ENCODE measurements at places on chromosomes 4 and X. TPM values are rescaled to one million over a fixed set of nuclear protein-coding genes. Genes with fewer than 3 reads are reported as not detected.

The TCEAL9 gene
- polyA plus RNA-seq, result 184 TPM

The EVC gene
- polyA plus RNA-seq, result 2.2 TPM

The MAGEA2B gene
- 3.1 TPM for polyA plus RNA-seq

The TBCK gene
- 13.0 TPM for polyA plus RNA-seq

The SOWAHD gene
- 3.8 TPM for polyA plus RNA-seq

The PAGE4 gene
- 1.4 TPM for polyA plus RNA-seq

The FABP2 gene
- not detected for polyA plus RNA-seq

- DNase-seq, result no peak
Measured at GRCh38 chrX:9671998-9672397, 93.6 kb downstream of the GPR143 start.

- no peak for DNase-seq
Measured at GRCh38 chr4:143424276-143424675, 87.6 kb downstream of the GAB1 start.

GRCh38 chr4:8537041-8537461 lies 43.1 kb upstream of the GPR78 start:
- DNase-seq, result no peak

- no peak for DNase-seq
Measured at GRCh38 chrX:72097098-72097497, 34.6 kb downstream of the RTL5 start.

DNA sequence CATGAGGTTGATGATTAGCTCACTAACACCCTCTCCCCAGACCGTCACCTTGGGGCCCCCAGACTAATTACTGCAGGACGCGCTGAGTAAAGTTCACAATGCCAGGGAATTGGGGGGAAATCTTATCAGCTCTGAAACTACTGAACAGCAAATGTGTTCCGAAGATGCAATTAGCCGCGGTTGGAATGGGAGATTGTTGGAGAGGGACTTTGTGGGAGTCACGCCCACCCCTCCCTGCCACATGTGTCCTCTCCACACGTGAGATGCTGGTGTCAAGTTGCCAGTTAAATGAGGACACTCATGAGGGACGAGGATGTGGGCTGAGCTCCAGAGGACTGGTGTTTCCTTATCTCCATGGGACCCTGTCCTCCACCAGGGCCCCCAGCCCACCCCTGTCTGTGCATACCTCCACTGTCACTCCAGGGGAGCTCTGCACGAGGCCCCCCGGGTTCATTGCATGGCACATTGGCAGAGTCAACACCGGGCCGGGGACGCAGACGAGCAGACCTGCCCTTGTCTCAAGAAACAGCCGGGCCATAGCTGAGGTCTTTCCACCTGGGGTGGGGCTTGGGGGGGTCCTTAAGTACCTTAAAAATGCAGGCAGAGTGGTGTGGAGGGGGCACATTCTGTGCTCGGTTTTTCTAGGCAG lies 175.4 kb upstream of the PSAPL1 start:
- no peak for DNase-seq

DNA sequence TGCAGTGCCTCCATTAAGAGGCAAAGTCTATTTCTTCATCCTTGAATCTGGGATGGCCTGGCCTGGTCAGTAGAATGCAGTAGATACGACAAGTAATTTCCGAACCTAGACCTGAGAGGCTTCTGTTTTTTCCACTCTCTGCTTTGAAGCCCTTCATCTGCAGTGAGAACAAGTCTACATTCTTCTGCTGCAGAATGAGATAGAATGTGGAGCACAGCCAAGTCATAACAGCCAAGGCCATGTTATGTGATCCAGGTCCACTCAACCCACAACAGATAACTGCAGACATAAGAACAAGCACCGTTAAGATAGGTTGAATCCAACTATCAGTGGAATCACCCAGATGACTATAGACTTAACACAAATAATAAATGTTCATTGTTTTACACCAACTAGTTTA lies 1297.7 kb downstream of the C4orf33 start:
- no peak for DNase-seq

DNA sequence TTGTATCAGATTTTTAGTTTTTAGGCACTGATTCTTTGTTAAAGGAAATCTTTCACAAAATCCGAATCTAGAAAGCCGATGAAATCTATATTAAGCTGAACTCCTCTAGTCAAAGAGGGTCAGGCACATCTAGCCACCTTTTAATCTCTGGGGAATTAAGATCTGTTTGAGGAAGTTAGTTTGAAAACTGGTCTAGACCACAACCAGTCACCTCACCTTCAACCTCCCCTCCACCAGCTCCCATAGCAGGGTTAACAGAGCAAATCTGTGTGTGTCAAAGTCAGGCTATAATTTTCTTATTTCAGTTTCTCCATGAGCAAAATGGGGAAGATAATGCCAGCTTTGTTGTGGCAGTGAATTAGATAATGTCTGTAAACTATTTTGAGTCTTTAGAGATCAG lies 110.0 kb upstream of the IGFBP7 start:
- no peak for DNase-seq

GRCh38 chr4:88799900-88800299 lies 102.3 kb upstream of the NAP1L5 start:
- no peak for DNase-seq

DNA sequence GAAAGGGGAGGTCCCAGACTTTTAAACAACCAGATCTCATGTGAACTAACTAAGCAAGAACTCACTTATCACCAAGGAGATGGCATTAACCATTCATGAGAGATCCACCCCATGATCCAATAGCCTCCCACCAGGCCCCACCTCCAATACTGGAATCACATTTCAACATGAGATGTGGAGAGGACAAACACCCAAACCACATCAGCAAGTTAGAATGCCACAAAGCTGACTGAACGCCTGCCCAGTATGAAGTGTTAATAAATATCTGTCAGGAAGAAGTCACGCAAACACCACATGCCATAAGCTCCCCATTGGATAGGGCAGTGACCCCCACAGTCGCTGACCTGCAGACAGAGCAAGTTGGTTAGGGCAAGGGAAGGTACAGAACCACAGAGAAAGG lies 14.3 kb downstream of the SLC10A6 start:
- DNase-seq, result no peak

GRCh38 chr4:152605641-152606335 lies 69.9 kb upstream of the FBXW7 start:
- DNase-seq, result no peak

DNA sequence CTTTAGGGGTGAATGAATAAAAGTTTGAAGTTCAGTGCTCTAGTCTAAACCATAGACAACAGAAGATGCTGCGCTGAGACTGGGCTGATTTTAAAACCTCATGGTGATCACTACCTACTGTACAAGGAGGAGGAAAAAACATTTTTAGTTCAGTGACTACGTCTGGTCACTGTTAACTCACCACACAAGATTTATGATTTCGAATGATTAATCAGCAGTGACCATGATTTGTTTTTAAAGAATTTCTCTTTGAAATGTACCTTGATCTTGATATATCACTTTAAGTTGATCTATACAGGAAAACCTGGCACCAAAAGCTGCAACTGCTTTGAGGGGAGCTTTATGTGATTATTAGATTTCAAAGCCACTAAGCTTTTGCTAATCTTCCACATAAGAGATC lies 286.3 kb downstream of the PDGFC start:
- DNase-seq, result no peak

DNA sequence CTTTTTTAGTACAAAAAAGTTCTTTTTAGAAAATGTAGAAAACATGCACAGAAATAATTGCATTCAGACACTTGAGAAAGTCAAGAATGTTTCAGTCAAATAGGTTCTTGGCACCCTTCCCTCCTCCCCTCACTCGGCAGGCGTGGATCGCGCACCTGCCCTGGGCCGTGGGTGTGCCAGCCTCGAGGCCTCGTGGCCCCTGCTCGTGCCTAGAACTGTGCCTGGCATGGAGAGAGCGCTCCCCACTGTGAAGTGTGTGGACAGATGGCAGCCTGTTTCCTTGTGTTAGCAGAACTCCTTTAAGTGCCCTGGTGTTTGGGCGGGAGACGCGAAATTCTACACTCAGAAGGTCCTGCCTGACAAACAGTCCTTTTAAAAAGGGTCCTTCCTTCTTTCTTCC lies 14.7 kb downstream of the RGS12 start:
- no peak for DNase-seq

GRCh38 chr4:149870008-149870407 lies 54.4 kb upstream of the IQCM start:
- no peak for DNase-seq

DNA sequence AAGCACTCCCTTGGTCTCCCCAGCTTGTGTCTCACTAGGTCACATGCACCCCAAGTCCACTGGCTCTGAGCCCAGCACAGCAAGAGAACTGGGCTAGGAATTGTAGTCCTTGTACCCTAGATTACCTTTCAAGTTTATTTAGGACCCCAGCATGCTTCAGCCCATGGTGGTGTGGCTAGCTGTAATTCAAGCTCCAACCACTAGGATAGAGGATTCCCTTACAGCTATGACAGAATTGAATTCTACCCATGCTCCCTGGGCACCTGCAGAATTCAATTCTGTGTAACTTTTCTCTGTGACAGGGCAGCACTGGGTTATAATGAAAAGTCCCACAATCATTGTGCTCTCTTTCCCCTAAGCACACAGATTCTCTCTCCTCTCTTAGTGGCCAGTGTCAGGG lies 253.8 kb upstream of the DMD start:
- DNase-seq, result peak; percentile 31

DNA sequence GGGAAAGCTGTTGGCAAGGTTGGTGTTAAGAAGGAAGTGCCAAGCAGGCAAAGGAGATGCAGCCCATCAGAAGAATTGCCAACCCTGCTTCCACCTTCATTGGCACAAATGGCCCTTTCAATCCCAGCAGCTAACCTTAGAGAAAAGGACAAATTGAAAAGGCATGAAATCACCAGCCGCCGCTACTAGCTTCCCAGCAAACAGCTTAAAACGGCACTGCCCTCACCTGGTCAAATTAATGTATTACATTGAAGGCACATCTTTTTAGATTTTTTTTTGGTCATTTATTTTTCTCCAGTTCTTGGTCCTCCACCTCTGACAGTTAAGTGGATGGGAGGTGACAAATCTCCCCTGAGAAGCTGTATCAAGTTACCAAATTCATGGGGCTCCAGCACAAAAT lies 51.0 kb upstream of the NHSL2 start:
- peak; percentile 71 for DNase-seq

DNA sequence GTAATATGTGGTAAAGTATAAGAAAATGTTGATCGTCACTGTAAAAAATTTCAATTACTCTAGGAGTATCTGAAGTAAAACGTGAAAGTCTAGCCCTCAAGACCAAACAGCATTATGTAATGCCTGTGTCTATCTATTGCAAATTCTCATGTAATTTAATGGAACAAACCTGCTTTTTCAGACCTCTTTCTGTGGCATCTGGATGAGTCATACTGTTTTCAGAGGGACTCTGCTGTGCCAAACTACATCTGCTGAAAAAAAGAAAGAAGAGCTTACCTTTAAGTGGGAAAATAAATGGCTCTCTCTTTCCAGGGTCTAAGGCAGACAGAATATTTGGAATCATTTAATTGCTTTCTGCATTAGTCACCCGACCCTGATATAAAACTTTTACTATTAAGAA lies 89.8 kb upstream of the ARMCX2 start:
- no peak for DNase-seq

DNA sequence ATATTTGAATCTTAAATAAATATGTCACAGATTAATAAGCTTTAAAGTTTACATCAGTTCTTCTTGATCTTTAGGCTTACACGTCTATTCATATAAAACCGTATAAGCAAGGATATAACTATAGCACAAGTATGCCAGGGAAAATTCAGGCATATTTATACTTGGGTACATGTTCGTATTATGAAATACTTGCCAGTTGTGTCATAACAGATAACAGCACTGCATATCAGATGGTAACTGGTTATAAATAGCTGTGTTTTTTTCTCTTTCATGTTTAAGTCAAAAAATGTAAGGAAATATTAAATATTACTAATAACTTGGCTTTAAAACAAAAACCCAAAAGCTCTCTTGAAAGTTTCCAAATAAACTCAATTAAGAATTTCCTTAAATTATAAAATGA lies 17.5 kb downstream of the BRWD3 start:
- no peak for DNase-seq

- no peak for DNase-seq
Measured at GRCh38 chrX:24479924-24480323, 14.8 kb downstream of the PDK3 start.

GRCh38 chr4:126405369-126405982 lies 1090.7 kb downstream of the FAT4 start:
- DNase-seq, result peak; percentile 68

GRCh38 chr4:184251670-184251980 lies 34.0 kb upstream of the ENPP6 start:
- no peak for DNase-seq

DNA sequence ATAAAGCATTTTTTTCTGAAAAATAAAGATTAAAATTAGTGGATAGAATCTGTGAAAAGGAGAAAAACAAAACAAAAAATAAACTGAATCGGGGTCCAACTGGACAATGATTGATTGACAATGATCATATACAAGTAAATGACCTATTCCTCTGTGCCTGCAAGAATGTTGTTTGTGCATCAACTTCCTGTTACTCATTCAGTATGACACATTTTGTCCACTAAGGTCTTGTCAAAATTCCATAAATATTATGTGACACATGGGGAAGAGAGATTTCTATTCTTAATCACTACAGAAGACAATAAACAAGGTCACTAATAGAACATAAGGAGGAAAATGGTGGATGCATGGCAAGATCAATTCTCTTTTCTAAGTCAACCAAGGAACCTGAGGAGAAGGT lies 54.9 kb downstream of the F8 start:
- no peak for DNase-seq

DNA sequence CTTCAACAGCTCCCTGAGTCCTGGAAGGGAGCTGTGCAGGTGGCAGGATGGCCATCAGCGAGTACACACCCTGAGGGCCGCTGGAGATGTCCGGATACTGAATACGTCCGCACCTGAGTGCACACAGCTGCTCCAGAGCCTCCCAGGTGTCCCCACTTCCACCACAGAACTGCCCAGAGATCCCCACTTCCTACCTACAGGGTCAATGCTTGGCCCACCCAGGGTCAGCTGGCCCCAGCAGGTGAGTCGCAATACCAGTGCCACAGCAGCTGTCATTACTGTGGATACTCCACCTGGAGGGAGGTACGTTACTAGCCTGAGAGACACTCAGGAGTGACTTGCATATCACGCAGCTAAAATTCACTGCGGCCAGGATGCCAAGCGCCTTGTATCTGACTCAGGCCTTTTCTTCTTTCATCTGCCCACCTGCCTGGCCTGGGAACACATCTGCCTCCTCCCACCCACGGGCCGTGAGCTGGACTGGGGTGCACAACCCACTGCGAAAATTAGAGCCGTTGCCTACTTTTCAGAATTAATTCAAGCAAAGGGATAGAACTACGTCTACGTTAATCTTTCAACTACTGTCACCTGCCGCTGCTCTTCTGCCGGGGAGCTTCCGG lies 9.4 kb downstream of the C4orf50 start:
- no peak for DNase-seq

GRCh38 chr4:164021947-164022346 lies 527.5 kb downstream of the TMA16 start:
- no peak for DNase-seq

DNA sequence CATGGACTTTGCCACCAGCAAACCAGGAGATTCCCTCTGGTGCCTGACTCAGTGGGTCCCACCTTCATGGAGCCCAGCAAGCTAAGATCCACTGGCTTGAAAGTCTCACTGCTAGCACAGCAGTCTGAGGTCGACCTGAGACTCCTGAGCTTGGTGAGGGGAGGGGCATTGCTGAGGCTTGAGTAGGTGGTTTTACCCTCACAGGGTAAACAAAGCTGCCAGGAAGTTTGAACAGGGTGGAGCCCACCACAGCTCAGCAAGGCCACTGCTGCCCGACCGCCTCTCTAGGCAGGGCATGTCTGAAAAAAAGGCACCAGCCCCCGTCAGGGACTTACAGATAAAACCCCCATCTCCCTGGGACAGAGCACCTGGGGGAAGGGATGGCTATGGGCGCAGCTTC lies 28.1 kb downstream of the FAM9A start:
- DNase-seq, result no peak

GRCh38 chr4:102620697-102621497 lies 119.7 kb downstream of the NFKB1 start:
- DNase-seq, result peak; percentile 59
